ENCODE measurements at places on chromosomes 1 and 21. TPM values are rescaled to one million over a fixed set of nuclear protein-coding genes. Genes with fewer than 3 reads are reported as not detected.

FMN2 gene
- 4.2 TPM for polyA plus RNA-seq

MFAP2 gene
- polyA plus RNA-seq = 0.46 TPM

- DNase-seq = no peak
Measured at GRCh38 chr1:153959454-153959853, 1.0 kb upstream of the CRTC2 start.

DNA sequence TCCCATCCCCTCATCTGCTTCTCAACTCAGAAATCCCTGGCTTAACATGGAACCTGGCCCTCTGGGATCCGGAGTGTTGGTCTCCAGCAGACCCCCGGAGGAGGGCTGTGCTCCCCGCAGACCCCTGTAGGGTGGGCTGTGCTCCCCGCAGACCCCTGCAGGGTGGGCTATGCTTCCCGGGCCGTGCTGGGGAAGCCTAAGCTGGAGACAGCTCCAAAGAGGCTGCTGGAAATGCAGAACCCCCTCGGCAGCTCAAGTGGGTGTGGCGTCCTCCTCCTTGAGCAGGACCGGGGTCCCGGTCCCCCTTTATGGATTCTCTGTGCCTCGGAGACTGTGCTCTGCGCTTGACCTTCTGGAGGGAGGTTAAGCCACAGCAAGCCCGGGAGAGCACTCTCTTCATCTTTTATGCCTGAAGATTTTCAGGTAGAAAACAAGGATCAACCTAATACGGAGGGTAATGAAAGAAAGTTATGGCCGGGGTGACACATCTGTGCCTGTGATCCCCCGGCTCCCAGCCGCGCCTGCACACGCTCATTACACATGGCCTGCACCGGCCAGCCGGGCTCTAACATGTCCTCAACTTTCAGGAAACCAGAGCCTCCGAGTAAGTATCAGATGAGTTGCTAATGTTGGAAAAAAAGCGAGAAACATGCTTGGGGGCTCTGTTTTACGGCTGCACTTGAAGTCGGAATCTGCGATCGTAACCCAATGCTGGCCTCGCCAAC, 87.7 kb upstream of the ACTRT2 start:
- no peak for DNase-seq

GRCh38 chr1:185721553-185721952, 12.6 kb upstream of the HMCN1 start:
- no peak for DNase-seq

- DNase-seq = peak; percentile 48
Measured at GRCh38 chr1:40774266-40774998, 9.2 kb upstream of the KCNQ4 start.

Measured in A549 (cell line).